A549 treated with DMSO at 1 μM for 4 hours (cell line): ENCODE measurements at places on chromosomes 13 and 19. TPM values are rescaled to one million over a fixed set of nuclear protein-coding genes. Genes with fewer than 3 reads are reported as not detected.

Gene UBE2L5
- not detected in 5 replicates for total RNA-seq

Gene CNMD
- total RNA-seq = not detected in 5 replicates

Gene MYO16
- total RNA-seq = 0.03 to 0.09 TPM (median 0.05 TPM) in 5 replicates

Gene ZNF492
- total RNA-seq = not detected in 5 replicates

Gene GMIP
- 4.7 to 5.7 TPM (median 5.3 TPM) in 5 replicates for total RNA-seq

Gene MYBPC2
- not detected in 5 replicates for total RNA-seq
